Effector memory CD8-positive, alpha-beta T cell (primary cell): ENCODE measurements at places on chromosomes 4 and X.

DNA sequence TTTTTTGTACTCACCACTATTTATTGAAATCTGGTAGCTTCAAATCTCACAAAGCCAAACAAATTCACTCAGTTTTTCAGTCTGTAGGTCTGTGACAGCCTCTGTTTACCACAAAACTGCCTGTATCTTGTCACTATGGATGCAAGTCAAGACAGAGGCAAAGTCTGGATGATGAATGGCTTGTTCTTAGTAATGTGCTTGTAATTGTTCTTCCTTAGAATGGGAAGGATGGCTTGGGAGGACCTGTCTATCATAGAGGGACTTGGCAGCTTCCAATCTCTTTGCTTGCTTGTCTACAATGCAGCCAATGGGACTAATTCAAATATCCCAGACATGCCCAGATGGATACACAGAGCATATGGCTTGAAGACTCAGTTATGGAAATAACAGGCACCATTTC is 141.2 kb upstream of the SCML1 start:
- no peak for DNase-seq

DNA sequence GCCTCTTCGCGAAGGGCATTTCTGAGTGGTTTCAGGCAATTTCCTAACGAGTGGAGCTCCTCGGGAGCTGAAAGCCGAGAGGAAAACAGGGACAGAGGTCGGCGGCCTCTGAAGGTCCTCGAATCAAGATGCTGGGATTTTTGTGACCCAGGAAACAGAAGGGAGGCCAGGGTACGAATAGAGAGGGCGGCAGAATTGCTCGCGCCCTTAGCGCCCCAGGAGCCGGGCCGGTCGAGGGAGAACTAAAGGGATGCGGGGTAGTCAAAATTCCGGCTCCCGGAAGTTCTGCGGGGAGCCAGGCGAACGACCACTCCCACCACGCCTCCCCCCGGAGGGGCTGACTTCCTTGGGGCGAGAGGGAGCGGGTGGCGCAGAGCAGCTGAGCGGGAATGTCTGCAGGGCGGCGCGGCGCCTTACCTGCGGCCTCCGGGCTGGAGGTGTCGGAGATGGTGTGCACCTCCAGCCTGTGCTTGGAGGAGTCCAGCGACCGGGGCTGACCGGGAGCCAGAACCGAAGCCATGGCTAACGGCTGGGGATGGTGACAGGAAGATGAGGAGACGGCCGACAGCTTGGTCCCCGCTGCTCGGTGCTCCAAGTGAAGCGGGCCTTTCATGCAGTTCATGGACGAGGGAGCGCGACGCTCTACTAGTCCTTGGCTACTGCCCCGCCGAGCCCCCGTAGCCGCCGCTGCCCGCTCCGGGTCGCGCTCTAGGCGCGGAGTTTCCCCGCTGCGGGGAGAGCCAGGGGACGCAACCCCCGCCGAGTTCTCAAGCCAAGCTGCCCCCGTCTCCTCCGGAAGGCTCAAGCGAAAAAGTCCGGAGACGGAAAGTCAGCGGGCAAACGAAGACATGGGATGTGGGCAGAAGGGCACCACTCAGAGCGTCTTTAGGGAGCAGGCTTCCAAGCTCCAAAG is 782 bp downstream of the PITX2 start:
- no peak for DNase-seq

- no peak for DNase-seq
Observed at GRCh38 chr4:184805462-184806228, 20.1 kb downstream of the ACSL1 start.

GRCh38 chrX:8984231-8984630 is 49.7 kb downstream of the FAM9B start:
- DNase-seq = no peak

- no peak for DNase-seq
Observed at GRCh38 chr4:7792616-7793015, 147.0 kb downstream of the AFAP1 start.

DNA sequence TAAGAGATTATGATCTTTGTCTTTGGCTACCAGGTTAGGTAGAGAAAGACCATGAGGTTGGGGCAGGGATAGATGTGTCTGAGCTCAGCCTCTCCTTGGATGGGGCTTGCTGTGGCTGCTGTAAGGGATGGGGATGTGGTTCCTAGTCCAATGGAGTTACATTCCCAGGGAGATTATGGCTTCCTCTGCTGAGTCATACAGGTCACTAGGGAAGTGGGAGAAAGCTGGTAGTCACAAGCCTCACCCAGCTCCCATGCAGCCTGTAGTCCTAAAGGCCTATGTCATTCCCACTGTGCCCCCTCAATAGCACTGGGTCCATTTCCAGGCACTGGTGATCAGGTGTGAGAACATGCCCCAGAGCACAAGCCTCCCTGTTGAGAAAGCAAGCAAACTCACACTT is 70.6 kb upstream of the CENPE start:
- no peak for DNase-seq

GRCh38 chrX:73127700-73128241 is 48.5 kb upstream of the PABPC1L2A start:
- DNase-seq = no peak

DNA sequence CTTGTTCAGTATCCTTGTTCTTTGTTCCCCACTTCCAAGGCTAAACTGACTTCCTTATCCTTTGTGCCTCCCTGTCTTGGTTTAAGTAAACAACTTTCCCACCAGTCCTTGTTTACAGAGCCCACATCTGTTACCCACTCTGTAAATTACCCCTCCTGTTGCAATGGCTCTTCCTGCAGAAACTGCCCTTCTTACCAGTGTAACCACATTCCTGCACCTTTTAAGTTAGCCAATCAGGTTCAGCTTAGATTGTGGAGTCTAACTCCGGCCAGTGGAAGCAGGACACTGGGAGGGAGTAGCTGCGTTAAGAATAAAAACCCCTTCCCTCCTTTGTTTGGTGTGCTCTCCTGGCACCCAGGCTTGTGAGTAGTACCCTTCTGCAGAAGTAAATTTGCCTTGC is 360.9 kb downstream of the PRDM5 start:
- no peak for DNase-seq

DNA sequence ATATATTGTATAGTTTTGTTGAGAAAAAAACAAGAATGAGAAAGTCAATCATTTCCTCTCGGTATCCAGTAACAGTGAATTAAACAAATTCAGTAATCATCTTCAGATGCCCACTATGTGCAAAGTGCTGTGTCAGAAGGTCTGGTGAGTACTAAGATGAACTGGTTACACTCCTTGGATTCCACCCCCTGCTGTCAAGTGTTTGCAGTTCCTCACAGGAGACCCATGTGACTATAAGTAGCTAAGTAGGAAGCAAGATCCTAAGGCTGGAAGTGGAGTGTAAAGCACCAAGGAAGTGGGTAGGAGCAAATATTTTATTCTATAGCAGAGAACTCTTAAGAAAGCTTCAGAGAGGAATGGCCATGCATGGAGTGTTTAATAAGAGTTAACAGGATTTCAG is 73.6 kb downstream of the SNX25 start:
- DNase-seq = no peak

DNA sequence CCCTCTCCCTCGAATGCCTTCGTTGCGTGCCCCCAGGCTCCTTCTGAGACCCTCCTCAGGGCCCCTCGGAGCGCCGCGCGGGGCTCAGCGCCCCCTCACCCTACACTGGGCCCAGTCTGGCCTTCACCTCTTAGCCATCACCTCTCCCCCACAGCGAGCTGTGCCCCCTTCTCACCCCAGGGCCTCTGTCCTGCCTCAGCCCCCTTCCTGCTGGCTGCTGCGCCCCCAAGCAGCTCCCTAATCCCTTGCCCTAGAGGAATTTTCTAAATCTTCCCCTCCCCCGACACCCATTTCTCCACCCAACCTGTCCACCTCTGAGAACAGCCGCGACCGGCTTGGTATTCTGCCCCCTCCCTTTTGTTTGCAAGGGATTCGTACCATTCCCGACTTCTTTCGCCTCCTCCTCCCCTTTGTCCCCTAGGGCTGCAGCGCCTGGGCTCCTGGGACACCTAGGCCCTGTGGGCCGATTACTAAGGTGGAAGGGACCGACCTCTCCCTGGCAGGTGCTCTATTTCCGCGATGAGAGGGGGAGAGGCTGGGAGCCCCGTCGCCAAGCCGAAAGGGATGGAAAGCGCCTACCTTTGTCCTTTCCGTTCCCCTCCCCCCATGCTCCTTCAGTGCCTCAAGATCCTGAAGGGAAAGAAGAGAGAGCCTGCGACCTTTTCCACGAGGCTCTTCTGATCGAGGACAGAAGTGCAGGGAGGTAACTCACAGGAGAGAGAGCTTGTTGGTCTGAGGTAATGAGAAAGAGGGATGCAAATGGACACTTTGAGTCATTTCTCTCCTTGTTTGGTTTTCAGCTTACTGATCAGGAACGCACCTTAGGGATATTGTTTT is 10.9 kb downstream of the DLG3 start:
- DNase-seq = no peak

DNA sequence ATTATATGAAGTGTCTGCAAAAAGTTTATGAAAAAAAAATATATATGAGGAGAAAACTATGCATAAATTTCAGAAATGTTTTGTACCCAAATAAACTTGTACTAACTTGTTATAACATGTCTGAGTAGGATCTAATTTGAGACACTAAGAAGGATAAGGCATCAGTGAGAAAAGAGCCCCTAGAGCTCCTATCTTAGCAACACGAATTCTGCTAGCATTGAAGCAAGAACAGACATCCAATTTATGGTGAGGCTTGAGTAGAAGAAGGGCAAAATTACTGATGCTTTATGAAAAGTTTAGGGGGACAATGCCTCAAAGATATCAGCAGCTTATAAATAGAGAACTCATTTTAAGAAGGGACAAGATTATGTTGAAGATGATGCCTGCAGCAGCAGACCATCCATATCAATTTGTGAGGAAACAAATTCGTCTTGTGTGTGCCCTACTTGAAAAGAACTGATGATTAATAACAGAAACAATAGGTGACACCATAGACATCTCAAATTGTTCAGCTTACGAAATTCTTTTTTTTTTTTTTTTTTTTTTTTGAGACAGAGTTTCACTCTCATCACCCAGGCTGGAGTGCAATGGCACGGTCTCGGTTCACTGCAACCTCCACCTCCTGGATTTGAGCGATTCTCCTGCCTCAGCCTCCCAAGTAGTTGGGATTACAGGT is 35.7 kb upstream of the ADAM29 start:
- DNase-seq = no peak

DNA sequence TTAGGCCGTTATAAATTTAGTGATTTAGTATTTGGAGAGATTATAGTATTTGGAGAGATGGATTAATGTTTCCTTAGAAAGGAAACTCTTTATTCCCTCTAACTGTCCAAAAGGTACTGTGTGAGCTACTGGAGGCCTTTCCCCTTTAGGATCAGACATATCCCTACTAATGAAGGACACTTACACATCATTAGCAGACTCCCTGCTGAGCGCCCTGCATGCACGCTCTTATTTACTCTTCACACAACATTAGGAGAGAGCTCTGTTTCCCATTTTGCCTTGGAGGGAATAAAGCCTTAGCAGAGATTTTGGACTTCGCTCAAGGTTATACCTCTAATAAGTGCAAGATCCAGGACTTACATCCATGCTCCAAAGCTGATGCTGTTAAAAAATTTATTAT is 17.8 kb upstream of the STOX2 start:
- DNase-seq = no peak

DNA sequence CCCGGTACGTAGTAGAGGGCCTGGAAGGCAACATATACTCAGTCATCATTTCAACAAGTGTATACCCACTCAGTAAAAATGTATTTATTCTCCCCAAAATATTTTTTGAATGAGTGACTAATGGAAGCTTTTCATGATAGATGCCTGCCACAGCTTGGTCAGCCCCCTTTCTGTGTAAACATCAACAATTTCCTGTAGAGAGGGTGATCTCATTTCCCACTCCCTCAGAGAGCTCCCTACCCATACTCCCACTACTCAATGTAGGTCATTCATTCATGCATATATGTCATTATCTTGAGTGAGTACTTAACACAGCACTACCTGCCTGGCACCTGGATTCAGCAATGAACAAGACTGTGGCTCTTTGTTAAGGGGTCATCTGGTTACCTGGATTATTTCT is 81.9 kb downstream of the STK32B start:
- DNase-seq = no peak

DNA sequence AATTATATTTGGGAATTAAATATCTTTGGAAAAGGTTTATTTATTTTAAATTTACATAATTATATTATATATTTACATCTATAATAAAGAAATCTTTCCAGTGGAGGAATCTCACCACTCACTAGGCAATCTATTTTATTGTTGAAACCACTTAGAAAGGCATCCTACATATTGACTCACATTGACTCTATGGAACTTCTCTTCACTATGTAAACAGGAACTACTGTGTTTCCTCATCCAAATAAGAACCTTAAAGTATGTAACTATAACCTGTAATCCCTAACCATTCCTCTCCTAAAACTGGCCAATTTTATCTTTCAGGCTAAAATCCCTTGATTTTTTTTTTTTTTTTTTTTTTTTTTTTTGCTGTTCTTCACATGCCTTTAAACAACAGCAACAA is 268.7 kb downstream of the MAPK10 start:
- DNase-seq = no peak

DNA sequence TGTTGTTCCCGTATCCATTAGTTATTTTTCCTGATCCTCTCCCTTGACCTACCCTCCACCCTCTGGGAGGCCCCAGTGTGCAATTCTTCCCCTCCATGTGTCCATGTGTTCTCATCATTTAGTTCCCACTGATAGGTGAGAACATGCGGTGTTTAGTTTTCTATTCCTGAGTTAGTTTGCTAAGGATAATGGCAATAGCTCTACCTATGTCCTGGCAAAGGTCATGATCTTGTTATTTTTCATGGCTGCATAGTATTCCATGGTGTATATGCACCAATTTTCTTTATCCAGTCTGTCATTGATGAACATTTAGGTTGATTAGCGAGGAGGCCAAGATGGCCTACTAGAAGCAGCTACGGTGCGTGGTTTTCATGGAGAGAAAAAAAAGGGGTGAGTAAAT is 714.1 kb downstream of the STIM2 start:
- DNase-seq = no peak

DNA sequence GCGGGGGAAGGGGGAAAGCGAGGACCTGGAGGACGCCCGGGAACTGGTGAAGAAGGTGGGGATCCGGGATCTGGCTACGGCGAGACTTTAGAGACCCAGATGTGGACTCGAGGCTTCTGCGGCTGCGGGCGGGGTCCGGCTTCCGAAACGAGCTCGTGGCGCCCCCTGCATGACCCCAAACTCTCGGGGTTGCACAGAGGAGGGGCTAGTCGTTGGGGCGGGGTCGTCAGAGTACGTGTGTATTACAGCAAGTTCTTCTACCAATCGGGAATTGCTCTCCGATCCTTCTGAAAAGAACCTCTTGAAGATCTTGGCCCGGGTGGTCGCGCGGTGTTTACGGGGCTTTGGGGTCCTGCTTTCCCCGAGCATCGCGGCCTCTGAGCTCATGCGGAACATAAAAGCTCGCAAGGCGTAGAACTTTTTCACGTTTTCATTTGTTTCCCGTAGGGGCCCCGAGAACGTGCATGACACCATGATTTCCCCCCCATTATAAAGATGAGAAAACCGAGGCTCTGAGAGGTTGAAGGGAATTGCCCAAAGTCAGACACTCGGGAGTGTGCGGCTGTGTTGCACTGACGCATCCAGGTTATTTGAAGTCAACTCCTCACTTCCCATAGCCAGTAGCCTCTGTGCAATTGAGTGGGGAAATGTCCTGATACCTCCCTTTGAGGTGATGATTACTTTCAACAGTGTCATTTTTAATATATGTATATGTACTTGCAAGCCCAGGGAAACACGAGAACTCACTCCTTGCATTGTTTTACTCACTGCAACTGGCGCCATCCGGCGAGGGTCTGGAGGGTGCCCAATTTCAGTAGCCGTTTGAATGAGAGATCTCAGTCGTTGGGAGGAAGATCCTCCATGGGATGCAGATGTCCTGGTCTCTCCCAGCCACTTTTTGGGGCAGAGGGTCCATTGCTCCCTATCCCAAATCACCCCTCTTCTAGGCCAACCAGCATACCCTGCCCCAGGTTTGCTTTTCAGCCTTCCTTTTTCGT is at the start of gene BEND4:
BEND4 (minus strand) TSS at position 149 of the 998 bp plus-strand sequence. CDS start 512 bp downstream, outside the sequence.
- no peak for DNase-seq
